ENCODE measurements at places on chromosomes 6 and 20.

DNA sequence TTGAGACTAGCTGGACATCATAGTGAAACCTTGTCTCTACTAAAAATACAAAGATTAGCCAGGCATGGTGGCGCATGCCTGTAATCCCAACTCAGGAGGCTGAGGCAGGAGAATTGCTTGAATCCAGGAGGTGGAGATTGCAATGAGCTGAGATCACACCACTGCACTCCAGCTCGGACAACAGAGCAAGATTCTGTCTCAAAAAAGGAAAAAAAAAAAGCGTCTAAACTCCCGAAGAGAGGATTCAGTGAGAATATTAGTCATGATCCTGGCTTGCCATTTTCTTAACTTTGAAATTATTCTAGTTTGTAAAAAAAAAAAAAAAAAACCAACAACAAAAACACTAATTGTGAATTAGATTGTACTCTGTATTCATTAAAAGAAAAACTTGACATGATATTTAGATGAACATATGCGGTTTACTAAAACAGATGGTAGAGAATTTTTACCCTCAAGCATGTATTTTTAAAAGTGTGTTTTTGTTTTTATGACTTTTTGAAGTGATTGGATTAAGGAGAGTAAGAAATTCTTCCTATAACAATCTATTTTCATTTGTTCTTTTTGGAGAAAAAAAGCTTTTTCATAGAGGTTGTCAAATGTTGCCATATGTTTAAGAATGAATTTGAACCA, 80.7 kb downstream of the UST start:
- no peak for DNase-seq

- no peak for DNase-seq
Observed at GRCh38 chr6:22401206-22401605, 104.4 kb upstream of the PRL start.

GRCh38 chr6:2221726-2222274, 23.6 kb downstream of the GMDS start:
- DNase-seq = no peak

- peak; percentile 62 for DNase-seq
Observed at GRCh38 chr20:34824452-34824805, 1.0 kb downstream of the NCOA6 start.

DNA sequence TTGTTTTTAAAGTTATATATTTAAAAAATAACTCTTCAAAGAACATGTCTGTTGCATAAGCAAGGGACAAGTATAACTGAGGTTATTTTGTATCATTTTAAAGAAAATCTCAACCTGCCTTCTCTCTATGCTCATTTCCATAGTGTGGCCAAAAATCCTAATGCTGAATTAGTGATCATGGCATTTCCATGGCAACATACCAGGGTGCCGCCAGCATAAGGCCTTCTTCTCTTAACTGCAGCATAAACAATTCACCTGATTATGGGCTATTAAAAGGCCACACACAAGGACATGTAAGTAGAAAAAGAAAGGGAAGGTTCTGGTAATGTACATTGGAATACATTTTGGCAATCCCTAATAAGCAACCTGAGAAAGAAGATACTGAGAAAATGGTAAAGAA, 95.1 kb upstream of the RNF217 start:
- DNase-seq = no peak

DNA sequence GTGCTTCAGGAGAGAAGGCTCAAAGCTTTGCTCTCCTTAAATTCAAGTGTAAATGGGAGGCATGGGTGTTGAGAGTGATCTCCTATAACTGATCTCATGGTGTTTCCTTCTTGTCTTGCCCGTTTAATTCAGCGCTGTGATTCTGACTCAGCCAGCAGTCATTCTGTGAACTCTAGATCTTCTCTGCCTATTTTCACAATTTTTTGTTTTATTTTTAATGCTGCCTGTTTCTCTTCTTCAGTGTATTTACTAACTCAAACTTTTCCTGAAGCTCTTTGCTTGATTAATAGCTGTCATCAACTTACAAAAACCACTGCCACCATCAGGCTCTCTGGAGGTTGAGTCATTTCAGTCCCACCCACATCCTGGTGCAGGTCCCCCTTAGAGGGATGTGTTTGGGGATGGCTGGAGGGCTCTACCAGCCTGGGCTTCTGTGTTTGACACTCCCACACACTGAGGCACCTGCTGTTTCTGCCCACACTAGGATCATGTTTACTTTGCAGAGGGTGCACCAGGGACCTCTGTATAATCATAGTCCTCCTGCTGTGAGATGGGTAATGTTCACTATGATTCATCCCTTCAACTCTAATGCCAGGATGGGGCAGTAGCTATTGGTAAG, 94.0 kb downstream of the SHLD1 start:
- DNase-seq = peak; percentile 30

GRCh38 chr6:10235344-10235743, 179.5 kb downstream of the TFAP2A start:
- DNase-seq = no peak

- no peak for DNase-seq
Observed at GRCh38 chr6:157401734-157402338, 20.8 kb downstream of the ZDHHC14 start.

DNA sequence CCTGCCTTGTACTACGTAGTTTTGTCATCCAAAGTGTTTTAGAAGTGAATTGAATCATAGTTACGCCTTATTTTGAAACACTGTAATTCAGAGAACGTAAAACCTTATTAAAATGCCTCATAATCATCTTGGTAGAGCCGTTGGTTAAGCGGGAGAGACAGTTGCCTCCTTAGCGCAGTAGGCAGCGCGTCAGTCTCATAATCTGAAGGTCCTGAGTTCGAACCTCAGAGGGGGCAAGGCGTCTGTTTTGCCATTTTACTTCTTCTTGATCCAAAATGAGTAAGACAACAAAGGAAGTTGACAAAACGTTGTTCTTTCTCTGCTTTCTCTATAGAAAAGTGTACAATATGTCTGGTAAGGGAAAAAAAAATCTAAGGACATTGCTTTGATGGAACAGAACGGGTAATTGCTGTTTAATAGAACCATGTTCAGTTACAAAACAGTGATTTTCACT, 20.7 kb upstream of the TRIM27 start:
- no peak for DNase-seq

DNA sequence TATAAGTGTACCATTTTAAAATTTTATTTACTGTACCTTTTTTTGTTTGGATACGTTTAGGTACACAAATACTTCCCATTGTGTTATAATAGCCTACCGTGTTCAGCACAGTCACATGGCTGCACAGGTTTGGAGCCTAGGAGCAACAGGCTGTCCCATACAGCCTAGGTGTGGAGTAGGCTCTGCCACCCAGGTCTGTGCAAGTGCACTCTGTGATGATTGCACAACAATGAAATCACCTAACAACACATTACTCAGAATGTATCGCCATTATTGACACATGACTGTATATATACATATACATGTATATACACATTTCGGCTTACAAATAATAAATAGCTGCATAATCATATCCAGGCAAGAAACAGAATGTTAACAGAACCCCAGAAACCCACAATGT, 15.4 kb downstream of the SERAC1 start:
- DNase-seq = no peak

- DNase-seq = no peak
Observed at GRCh38 chr6:75800133-75800532, 51.1 kb downstream of the MYO6 start.

DNA sequence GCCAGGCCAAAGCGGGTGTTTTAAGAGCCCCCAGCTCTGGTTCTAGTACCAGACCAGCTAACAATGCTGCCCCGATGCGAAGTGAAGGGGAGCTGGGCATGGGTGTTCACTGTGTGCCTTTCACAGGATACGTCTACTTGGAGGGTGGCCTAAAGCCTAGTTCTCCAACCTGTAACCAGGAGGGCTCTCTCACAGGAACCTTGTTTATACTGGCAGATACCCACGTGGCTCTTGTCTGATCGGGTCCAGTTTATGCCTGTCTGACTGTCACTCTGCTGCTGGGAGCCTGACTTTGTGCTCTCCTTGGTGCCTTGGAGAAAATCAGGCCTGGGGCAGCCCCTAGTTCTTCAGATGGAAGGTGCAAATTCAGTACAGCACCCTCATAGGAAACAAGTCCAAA, 60.2 kb upstream of the RNF144B start:
- DNase-seq = no peak

GRCh38 chr6:46903175-46903574, 18.6 kb downstream of the ADGRF5 start:
- no peak for DNase-seq

DNA sequence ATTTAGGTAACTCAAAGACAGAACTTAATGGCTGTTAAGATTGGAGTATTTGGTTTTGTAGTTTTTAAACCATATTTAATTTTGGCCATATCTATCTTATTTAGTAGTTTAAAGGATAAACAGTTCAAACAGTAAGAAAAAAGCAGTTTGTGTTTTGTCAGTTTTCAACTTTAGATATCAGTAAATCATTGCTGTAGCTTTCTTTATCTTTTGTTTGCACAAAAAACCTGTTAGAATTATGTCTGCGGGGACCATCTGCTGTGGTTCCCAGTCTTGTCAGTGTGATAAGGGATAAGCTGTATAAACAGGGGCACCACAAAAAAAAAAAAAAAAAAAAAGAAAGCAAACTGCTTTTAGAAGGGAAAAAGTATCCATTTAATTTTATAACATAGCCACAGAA, 40.9 kb downstream of the CDKAL1 start:
- no peak for DNase-seq

- DNase-seq = no peak
Observed at GRCh38 chr6:42450477-42451332, 1.0 kb downstream of the TRERF1 start.

- DNase-seq = no peak
Observed at GRCh38 chr6:98583506-98583905, 250.9 kb upstream of the POU3F2 start.

- no peak for DNase-seq
Observed at GRCh38 chr20:46554828-46555227, 4.4 kb upstream of the OCSTAMP start.

- no peak for DNase-seq
Observed at GRCh38 chr6:29953001-29953441, 10.7 kb downstream of the HLA-A start.

DNA sequence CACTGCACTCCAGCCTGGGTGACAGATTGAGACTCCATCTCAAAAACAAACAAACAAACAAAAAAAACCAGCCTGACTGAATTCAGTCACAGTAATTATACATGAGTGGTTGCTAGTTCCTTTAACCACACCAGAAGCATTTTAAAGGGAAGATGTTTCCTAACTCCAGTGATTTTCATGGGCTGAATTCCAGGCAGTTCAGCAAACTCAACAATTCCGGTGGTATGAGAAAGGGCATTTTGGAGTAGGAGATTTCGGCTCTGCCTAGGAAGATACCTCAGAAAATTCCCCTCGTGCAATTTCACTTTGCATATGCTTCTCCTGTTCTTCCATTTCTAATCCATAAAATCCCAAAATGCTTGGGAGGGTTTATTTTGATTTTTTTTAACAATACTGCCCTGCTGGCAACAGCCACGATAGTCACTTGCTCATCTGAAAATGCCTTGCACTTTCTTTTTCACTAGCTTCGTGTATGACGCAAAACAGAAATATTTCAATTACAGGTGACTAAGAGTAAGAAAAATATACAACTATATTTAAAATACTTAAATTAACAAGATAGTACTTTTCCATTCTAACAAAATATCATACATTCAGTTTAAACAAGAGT, 48.3 kb upstream of the IPCEF1 start:
- no peak for DNase-seq

DNA sequence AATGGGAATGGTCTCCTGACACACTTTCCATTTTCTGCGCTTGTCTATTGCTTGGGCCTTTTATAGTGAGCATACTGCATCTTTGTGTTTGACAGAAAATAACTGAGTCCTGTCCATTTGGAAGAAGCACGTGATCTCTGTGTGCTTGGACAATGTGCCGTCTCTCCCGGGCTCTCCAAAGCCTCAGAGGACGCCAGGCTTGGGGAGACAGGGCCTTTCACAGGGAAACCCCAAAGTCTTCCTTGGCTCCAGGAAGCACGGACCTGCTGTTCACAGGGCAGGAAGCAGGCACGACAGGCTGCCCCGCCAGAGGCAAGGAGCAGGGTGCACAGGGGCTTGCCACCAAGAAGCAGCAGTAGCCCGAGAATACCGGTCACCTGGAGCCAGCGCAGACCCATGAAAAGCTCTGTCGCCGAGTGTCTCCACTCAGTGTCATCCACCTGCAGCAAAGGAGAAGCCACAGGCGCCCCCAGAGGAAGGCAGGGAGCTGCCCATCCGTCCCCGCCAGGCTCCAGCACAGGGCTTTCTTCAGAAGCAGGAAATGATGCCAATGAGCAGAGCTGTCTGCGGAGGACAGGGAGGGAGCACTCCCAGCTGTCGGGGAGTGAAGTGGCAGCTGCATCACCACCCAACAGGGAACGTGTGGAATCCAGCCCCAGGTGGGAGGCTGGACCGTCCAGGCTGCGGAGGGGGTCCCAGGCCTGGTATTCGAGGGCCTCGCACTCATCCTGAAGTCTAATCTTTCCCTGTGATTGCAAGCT, 135.1 kb downstream of the AGPAT4 start:
- no peak for DNase-seq

DNA sequence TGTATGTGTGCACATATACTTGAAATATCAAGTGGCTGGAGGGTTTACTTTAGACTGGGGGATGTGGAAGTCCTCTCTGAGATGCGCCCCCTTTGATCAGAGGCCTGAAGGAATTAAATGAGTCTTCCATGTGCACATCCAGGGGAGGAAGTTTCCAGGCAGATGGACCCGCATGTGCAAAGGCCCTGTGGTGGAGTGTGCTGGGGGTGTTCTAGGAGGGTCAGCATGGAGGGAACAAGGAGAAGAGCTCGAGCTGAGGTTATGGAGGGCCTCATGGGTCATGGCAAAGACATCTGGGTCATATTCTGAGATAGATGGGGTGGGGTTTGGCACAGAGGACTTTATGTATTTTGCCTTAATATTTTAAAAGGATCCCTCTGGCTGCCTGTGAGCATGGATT, 17.7 kb upstream of the SULF2 start:
- no peak for DNase-seq

DNA sequence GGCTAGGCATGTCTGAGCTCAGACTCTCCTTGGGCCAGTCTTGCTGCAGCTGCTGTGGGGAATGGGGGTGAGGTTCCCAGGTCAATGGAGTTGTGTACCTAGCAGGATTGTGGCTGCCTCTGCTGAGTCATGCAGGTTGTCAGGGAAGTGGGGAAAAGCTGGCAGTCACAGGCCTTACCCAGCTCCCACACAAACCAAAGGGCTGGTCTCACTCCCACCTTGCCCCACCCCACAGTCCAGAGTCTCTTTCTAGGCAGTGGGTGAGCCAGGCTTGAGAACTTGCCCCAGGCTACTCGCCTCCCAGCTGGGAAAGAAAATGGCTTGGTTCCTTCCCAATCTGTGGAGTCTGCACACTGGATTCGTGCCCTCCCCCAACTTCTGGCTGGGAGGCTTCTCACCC, 65.7 kb downstream of the SCP2D1 start:
- DNase-seq = no peak
